ENCODE measurements at places on chromosomes 5 and 9.

- no peak for DNase-seq
Observed at GRCh38 chr5:42520957-42521356, 97.7 kb downstream of the GHR start.

GRCh38 chr9:77743386-77743785 lies 95.3 kb upstream of the GNA14 start:
- peak; percentile 71 for DNase-seq

DNA sequence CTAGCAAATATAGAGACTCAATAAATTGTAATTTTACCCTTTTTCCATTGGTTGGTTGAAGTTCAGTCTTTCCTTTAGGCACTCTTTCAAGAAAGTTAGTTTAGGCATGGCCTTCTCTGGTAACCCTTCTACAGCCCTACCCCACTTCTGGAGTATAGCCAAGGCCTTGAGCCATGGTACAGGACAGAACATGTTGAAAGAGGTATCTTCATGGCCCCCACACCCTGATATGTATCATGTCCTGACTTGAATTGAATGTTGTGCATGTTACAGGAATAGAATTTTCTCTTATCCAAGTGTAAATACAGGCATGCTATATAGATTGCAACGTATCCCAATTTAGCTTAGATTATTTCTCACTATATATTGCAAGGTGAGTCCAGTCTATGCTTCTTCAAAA lies 175.6 kb downstream of the CD180 start:
- no peak for DNase-seq

- peak; percentile 47 for DNase-seq
Observed at GRCh38 chr5:124599028-124599973, 147.1 kb downstream of the ZNF608 start.

- peak; percentile 28 for DNase-seq
Observed at GRCh38 chr5:174159327-174160114, 114.0 kb downstream of the NSG2 start.

DNA sequence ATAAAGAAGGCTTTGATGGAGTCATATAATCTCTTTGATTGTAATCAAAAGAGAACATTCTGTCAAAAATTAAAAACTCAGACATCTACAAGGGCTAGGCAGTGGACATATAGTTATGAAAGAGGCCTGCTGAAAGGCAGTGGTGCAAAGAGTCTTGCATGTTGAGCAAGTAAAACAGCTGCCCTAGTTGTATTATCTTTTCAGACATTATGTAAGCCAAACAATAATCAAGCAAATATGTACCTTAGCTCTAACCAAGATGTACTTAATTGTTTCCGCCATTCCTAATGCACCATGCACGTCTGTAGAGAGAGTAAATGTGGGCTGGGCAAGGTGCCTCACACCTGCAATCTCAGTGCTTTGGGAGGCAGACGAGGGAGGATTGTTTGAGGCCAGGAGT lies 14.3 kb downstream of the GAPT start:
- DNase-seq: no peak

- no peak for DNase-seq
Observed at GRCh38 chr9:27563738-27564430, 9.4 kb downstream of the C9orf72 start.

- peak; percentile 66 for DNase-seq
Observed at GRCh38 chr5:59893429-59894227, at the start of gene PDE4D. Gene PDE4D (minus strand): TSS chr5:59893726.

- DNase-seq: no peak
Observed at GRCh38 chr9:95142728-95143127, 174.8 kb downstream of the FANCC start.

DNA sequence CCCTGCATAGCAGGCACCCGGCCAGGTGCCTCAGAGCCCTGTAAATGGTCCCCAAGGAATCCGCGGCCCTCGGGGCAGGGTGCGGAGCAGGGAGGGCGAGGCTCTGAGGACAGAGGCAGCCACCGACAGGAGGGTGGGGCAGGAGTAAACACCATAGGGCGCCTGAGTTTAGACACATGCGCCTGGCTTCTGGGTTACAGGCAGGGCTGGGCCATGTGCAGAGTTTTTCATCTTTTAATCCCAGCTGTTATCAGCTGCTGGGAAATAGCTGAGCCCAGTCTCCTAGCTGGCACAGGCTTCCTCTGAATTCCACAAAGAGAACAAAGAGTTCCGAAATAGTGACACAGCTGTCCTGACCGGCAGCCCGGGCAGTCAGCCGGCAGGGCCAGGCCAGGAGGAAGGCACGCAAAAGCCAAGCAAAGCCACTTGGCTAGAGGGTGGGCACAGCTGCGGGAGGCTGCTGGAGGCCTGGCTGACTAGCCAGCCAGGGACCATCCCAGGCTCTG lies 98.9 kb upstream of the PHYKPL start:
- DNase-seq: no peak

DNA sequence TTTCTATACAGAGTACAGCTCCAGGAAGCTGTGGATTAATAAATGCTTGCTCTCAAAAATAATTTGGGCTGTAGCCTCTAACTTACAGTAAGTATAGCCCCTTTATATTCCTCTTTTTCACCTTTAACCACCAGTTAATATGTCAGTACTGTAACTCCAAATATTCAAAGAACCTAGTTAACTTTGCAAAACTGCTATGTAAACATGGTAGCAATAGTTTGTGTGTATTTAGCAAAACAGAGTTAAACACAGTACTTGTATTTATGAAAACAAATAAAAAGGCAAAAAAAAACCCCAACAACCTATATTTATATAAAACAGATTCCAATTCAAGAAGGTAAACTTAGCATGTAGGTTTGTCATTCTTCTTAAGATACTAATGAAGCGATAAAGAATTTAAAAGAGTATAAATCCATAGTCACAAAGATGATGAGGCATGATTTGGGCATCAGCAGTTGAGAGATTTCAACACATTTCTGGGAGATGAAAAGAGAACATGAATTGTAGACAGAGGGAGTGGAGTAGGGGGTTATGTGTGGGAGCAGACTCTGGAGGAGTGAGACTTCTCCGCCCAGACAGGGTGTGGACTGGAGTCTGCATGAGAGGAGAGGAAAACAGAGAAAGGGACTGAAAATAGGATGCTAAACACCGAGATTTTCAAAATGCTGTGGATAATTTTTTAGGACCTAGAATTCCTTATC lies 47.0 kb upstream of the F2RL1 start:
- peak; percentile 58 for DNase-seq

DNA sequence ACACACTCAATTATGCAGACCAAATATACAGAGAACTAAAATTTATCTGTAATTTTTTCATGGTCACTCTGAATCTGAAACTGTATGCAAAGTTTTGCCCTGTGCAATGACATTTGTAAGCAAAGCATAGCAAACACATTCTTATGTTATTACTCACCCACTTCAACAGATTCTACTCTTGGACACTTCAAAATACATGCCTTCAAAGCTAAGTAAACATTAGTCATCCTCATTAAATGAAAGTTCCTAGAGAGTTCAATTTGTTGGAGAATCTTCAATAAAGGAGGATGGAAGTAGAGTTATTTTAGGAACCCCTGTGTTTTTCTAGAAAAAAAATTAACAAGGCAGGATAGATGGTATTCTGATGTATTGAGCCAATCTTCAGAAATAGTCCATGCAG lies 639.7 kb upstream of the C9orf72 start:
- DNase-seq: peak; percentile 83

- no peak for DNase-seq
Observed at GRCh38 chr9:12735665-12736064, 39.2 kb upstream of the LURAP1L start.

GRCh38 chr9:87006956-87007355 lies 59.6 kb upstream of the GAS1 start:
- DNase-seq: no peak

- DNase-seq: no peak
Observed at GRCh38 chr5:124276166-124276565, 470.3 kb downstream of the ZNF608 start.

GRCh38 chr9:113922160-113922559 lies 46.1 kb downstream of the ZNF618 start:
- DNase-seq: no peak

DNA sequence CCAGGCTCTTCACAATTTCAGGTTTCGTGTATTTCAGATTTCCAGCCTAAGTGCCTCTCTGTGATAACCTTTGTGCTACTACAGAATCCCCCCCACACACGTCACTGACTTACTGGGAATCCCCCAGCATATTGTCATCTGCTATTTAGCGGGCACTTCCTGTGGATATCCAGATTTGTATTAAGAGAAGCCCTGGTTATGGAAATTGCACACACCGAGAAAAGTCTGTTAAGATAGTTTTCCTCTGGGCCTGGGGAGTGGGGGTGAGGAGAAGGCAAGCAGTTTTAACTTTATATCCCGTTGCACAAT lies 269.9 kb downstream of the MED10 start:
- no peak for DNase-seq

DNA sequence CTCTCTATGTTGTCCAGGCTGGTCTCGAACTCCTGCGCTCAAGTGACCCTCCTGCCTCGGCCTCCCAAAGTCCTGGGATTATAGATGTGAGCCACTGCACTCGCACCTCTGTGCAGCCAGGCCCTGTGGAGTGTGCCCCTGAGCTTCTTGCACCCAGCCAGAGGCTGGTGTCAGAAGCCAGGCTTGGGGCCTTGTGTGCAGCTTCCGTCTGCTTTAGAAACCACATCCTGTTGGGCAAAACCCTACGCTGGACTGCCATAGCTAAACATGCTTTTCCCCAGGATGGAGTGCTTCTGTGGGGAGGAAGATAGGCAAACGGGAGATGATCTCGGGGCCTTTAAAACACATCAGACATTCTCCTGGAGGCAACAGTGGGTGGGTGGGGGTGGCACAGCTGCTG lies 40.1 kb downstream of the PRRT1B start:
- DNase-seq: no peak

DNA sequence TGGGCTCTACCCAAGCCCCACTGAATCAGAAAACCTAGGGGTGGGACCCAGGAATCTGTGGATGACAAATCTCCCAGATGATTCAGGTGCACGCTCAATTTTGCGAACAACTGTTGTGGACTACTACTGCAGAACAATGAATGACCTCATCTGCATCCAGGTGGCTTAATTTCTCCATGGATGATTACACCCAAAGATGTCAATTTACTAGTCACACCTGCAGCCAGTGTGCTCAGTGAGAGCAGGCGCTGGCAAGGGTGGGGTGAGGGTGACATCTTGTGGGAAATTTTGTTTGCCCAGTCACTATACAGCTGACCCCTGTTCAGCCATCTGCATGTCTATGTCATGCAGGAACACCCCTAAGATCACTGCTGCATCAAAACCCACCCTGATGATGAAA lies 118.2 kb downstream of the ENTREP1 start:
- no peak for DNase-seq

DNA sequence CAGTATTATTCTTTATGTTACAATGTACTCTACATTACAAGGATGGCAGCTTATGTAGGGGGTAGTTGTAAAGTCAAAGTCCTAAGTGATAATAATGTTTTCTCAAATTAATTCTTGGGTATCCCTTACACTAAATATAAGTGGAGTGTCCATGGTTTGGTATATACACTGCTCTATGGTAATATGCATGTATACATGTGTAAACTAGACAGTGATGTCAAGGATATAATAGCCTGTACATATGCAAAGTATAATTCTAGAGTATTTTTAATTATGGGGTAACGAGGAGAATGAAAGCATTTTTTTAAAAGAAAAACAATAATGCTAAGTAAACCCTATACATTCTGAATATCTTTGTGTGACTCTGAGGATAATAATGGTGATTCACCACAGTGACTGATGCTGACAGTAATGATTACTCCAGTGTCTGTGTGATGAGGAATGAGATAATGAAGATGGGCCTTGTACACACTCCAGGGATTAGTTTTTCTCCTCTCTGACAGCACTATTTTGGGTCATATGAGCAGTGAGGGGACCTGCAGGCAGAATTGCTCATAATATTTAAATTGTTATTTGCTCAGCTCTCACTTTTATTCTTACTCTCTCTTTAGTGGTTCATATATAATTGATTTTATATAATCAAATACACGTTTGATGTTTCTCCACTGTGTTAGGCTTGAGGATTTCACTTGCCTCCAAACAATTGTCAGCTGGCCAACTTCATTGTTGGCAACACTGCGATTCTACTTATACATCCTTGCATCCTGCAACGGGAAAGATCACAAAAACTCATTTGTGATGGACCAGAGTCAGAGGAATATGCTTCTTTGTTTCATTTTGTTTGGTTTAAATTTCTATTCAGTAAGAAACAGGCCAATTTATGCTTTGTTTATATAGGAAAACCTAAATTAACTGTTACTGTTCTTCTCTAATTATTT lies 88.2 kb downstream of the NREP start:
- peak; percentile 62 for DNase-seq

DNA sequence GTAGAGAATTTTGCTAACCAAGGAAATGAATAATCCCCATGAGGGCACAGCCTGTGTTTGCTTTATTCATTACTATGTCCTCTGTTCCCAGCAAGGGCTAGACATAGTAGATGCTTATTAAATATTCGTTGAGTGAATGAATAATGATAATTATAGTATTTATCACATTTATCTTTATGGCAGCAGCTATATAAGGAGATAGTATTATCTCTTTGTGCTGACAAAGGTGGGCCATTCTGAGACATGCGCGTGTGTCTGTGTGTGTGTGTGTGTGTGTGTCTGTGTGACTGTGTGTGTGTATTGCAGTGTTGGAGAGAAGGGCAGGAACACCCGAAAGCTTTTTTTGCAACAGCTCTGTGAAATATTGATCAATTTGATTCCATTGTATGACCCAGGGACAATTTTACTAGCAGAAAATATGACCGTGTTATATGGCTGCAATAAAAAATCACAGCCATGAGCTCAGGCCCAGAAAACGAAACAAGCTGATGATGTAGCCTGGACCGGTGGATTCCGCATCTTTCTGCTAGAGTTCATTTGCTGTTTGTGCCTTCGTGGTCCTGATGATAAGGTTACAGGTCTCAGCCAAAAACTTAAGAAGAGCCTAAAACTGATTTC lies 39.8 kb downstream of the ZNF618 start:
- DNase-seq: no peak

DNA sequence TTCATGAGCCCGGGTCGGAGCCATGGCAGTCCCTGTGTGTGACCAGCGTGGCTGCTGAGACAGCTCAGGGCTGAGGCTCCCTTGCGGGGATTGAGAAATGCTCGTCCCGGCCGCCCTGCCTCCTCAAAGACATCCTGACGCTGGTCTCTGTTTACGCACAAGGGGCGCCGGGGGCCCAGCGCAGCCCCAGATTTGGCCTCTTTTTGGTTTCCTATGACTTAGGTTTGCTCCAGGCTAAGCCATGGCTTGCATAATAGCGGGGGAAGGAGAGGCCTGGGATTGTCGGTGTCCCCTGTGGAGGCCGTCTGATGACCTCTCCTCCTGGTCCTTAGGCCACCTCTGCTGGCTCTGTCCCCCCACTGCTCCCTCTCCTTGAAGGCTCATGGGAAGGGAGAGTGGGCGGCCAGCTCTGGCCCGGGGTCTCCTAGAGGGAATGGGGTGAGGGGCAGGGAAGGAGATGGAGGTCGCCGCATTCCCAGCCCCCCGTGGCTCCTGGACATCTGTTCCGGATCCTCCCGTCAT lies 3.5 kb downstream of the LAMC3 start:
- no peak for DNase-seq

DNA sequence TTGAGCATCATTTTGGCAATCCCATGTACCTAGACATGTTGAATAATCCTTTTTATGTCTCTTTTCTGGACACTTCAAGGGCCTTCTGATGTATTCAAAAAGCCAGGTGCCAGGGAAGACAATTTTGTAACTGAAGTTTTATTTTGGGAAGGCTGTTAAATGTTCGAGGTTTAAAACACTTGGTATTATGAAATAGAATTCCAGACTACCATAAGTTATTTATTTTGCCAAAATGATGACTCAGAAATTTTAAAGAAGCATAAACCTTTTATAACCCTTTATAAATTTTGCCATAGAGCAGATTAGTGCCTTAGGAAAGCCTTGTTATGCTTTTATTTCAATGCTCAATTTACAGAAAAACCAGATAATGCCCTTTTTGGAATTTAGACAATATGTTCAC lies 30.3 kb upstream of the UHRF2 start:
- DNase-seq: peak; percentile 12

GRCh38 chr5:38547257-38547656 lies 9.2 kb downstream of the LIFR start:
- no peak for DNase-seq

Data from fibroblast of skin of abdomen (primary cell).